NCI-H1694 treated with DMSO at 0.1 percent for 48 hours (cell line): ENCODE measurements at places on chromosomes 3 and 15.

DNA sequence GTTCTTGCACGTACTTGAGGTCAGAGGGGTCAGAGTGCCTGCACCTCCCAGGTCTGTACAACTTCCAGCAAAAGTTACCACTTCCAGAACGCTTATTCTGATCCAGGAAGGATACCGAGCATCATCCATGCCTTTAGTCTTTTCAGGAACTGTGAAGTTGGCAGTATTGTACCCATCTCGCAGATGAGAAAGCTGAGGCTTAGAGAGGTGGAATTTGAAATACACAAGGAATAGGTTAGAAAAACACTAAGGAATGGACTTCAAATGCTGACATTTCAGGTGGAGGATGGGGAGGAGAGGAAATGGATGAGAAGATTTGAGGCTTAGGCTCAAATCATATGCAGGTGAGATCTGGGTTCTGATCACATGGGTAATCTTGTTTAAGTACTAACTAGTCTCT lies 11.2 kb downstream of the ESYT3 start:
- DNase-seq, result no peak

DNA sequence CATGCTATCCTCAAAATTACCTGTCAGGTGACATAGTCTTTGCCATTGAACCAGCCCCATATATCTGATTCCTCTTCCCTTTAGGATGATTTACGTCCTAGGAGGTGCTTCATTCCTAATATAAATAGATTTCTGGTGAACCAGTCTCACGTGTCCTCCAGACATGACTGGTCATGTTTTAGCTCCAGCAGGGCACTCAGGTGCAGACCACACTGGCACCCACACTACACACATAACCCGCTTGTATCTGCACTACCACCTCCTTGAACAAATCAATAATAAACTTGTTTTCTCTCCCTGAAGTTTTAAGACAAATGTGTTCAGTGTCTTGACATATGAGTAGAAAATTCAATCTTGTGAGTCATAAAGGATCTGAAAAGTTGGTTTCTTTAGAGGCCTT lies 155.5 kb downstream of the GOLIM4 start:
- no peak for DNase-seq

DNA sequence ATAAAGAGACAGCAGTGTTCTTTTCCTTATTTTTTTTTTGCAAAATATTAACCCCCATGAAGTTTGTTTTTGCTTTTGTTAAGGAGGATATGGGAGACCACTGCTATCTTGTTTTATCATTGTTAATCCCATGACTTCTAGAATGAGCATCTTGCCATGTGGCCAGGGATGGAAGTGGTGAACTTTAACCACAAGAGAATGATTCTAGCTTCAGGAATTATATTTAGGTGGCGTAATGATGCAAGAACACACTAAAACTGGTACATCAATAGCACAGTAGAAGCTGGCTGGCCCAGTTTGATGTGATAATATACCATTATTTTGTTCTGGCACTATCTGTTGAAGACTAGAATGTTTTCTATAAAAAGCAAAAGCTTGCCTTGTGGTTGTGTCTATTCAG lies 720.9 kb downstream of the GRM7 start:
- DNase-seq, result no peak

DNA sequence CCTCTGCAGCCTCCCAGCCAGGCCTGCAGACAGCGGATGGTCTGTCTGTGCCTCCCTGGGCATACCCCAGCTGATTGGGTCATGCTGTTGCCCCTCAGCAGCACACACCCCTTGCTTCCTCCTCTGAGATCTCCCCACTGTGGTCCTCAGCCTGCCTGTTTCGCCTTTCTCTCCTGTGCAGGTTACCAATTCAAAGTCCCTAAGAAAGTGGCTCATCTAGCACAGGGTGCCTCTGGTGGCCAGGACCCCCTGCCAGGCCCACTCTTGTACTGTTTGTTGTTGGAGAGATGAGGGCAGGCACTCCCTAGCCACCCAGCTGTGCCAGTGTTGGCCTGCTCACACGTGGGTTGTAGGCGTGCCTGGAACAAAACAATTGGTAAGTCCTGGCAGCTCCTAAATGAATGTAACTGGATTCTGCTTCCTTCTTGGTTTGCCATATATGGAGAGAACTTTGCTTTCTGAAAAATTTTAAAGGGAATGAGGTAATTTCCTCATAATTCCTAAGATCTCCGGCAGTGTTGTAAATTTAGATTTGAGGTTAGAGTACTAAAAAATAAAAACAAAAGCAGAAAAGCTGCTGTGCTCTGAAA lies 213.2 kb upstream of the IL12A start:
- DNase-seq, result no peak

GRCh38 chr3:115165701-115166100 lies 18.6 kb upstream of the ZBTB20 start:
- DNase-seq, result no peak

- DNase-seq, result no peak
These were observed 21.9 kb downstream of the C3orf62 start for GRCh38 chr3:49255112-49255511.

DNA sequence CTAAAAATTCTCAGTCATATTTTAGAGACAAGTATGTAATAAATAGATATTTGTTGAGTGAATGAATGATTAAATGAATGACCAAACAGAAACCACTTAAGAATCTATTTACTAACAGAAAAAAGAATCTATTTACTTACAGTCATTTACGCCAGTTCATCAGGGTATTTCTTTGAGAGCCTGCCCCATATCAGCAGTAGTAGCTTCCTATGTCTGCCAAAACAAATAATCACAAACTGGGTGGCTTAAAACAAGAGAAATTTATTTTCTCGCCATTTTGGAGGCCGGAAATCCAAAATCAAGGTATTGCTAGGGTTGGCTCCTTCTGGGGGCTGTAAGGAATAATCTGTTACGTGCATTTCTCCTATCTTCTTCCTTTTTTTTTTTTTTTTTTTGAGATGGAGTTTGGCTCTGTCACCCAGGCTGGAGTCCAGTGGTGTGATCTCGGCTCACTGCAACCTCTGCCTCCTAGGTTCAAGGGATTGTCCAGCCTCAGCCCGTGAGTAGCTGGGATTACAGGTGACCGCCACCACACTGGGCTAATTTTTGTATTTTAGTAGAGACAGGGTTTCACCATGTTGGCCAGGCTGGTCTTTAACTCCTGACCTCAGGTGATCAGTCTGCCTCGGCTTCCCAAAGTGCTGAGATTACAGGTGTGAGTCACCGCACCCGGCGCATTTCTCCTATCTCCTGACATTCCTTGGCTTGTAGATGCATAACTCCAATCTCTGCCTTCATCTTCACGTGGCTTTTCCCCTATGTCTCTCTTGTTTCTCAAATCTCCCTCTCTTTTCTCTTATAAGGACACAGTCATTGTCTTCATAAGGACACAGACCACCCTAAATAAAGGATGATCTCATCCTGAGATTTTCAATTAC lies 65.2 kb upstream of the SPPL2A start:
- DNase-seq, result no peak
